ENCODE measurements at places on chromosomes 12 and 14.

DNA sequence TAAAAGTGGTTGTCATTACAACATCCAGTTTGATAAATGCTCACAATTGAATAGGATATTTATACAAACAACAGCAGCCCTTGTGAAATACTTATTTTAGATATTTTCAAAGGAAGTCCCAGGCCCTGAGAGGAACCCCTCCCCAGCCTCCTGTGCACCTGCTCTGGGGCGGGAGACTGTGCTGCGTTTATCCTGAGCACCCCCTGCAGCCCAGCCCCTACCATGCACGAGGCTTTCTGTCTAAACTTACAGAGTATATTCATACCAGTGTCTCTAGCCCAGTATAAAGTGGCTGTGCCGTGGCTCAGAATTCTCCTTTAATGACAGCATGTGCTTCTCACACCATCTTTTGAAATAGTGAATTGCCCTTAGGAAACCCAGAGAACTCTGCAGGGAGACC, 1084.3 kb downstream of the TMEM121 start:
- no peak for DNase-seq

- DNase-seq = no peak
Measured at GRCh38 chr14:78970677-78971076, 800.5 kb downstream of the NRXN3 start.

DNA sequence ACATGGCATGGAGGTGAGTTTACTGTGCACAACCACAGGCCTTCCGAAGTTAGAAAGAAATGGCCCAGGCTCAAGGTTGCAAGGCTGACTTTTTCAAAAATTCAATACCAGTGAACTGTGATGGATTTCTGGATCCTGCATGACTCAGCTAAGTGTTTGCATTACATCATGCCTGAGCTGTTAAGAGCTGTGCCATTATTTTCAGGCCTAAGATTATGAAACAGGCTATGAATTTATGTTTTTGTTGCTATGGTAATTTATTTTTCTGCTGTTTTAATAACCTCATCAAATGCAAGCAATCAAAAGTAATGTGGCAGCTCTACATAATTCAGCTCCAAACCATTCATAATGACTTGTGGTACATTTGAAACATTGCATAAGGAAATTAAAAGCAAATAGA, 457.7 kb upstream of the TMEM132C start:
- DNase-seq = no peak

GRCh38 chr12:29763301-29763683, 20.4 kb downstream of the TMTC1 start:
- DNase-seq = no peak

GRCh38 chr12:76124456-76124855, 40.0 kb upstream of the NAP1L1 start:
- no peak for DNase-seq

- DNase-seq = no peak
Measured at GRCh38 chr14:88380405-88380804, 5.1 kb upstream of the SPATA7 start.

GRCh38 chr12:2322554-2323120, 269.9 kb downstream of the CACNA1C start:
- DNase-seq = no peak

DNA sequence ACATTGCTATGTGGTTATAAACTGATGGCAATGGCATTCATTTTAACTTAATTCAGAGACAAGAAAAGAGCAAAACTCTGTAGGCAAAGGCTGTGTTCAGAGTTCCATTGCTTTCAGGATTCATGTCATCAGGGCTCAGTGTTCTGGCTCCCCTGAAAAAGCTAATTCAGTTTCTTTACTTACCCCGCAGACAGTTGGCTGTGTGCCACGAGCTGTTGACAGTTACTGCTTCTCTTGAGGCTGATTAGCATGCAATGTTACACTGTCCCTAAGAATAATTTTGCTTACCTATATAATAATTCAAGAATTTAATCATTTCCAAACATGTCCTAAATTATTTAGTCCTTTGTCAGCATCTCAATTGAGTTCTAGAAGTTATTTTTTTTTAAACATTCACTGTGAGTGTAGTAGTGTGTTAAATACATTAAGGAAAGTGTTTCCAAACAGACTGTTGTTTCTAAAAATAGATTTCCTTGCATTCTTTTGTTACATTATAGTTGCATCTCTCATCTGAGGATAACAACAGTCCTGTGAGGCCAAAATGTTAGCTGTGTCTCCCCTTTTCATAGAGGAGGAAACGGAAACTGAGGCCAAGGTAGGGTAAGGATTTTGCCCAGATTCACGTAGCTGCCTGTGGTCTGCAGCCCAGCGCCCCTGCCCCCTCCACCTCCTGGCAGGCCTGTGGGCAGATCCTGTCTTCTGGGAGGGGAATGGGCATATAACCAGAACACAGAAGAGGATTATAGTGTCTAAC, 98.6 kb downstream of the PELI2 start:
- DNase-seq = no peak

DNA sequence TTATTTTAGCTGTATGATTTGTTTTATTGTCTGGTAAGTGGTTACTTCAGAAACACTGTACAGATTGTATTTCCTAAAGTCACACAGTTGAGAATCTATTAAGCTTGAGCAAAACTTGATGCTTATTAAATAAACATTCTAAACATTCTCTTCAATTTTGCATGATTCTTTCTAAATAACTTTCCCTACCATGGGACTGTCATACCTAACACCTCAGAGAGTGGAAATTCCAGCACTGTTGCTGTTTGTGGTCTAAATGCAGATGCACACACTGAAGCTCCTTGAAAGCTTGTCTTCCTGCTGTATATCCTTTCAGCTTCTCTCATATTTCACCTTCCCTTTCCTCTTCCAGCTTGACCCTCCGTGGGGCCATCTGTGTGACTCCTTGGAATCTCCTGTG, 392.0 kb downstream of the LRIG3 start:
- no peak for DNase-seq

DNA sequence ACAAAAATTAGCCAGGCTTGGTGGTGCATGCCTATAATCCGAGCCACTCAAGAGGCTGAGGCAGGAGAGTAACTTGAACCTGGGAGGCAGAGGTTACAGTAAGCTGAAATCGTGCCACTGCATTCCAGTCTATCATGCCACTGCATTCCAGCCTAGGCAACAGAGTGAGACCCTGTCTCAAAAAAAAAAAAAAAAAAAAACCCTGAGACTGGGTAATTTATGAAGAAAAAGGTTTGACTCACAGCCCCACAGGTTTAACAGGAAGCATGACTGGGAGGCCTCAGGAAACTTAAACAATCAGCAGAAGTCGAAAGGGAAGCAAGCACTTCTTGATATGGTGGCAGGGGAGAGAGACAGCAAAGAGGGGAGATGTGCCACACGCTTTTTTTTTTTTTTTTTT, 123.2 kb downstream of the GXYLT1 start:
- DNase-seq = no peak

GRCh38 chr12:12965836-12966235, 13.9 kb upstream of the GPRC5D start:
- DNase-seq = no peak

GRCh38 chr12:3493859-3494176, 2.8 kb downstream of the PRMT8 start:
- DNase-seq = no peak

DNA sequence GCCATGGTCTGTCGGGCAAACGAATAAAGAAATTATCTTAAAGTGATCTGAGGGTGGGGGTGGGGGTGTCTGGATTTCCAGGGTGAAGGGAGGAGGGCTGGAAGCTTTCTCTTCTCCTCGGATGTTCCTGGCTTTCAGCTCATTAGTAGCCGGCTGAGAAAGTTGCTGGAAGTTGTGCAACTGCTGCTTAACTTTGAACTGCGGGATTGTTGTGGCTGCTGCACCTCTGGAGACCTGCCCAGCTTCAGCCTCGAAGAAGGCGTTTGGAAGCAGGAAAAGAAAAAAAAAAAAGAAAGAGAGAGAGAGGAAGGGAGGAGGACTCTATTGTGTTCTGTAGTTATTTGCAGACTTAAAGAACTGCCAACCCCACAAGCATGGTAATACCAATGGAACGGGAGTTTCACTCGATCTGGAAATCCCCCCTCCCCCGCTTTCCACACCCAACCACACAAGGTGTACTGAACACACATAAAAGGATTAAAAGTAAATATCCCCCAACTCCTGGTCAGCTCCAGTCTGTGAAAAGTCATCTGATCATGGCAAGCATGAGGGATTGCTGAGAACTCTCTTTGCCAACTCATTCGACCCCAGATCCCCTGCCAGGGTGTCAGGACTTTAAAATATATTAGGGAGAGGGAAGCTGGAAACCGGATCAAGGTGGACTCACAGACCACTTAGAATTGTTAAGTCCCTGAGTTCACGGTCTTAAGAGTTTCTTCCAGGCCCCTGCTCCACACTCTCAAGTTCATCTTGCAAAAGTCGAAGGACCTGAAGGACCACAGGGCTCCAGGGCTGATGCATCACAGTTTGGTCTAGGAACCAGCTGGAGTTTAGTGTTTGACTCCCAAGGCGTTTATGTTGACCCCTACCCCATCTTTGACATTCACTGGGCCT, at the start of gene RASSF9:
Gene RASSF9, minus strand, starts transcription at position 213 of the 894 bp plus-strand sequence. Its CDS starts 208 bp downstream, at position 5.
- no peak for DNase-seq

DNA sequence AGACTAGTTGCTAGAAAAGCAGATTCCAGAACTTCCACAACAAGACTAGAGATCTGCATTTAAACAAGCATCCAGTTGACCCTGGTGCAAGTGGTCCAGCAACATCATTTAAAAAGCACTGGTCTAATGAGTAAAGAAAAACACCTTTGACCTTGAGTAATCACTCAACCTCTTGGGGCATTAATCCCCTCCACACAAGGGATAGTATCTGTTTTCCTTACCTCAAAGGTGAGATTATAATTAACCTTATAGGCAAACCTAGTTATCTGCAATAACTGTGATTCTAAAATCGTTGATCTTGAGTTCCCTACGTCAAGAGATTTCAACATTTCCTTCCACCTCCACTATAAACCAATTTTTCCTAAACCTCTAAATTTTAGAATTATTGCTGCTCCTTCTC, 1.1 kb downstream of the KDM5A start:
- no peak for DNase-seq

- DNase-seq = no peak
Measured at GRCh38 chr14:68178282-68178681, 358.7 kb downstream of the RAD51B start.

- no peak for DNase-seq
Measured at GRCh38 chr14:79417961-79418360, 793.3 kb downstream of the DIO2 start.

DNA sequence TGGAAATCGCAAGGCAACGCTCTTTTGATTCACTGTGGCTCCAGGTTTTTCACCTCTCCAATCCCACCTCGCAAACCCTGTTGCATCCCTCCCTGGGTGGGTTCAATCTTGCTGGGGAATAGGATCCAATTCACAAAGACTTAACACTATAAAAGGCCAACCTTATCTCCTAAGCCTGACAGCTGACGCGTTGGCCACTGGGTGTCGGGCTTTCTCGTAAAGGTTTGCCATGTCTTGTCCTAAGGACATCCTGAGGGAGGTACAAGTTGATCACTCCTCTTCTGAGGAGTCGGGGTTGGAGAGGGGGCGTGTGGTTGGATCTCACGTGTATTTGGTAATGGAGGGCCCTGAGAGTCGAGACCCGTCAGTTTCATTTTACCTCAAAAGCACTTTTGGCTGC, 112.6 kb upstream of the FZD10 start:
- DNase-seq = no peak

- no peak for DNase-seq
Measured at GRCh38 chr12:59808317-59808910, 212.6 kb downstream of the SLC16A7 start.

DNA sequence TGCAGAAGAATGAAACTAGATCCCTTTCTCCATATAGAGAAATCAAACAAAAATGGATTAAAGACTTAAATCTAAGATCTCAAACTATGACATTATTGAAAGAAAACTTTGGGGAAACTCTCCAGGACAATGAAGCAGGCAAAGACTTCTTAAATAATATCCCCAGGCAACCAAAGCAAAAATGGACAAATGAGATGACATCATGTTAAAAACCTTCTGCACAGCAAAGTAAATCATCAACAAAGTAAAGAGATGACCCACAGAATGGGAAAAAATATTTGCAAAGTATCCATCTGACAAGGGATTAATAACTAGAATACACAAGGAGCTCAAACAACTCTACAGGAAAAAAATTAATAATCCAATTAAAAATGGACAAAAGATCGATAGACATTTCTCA, 101.0 kb downstream of the RALGAPA1 start:
- no peak for DNase-seq

- no peak for DNase-seq
Measured at GRCh38 chr14:76998910-76999309, 29.6 kb downstream of the IRF2BPL start.

Measured in vagina (tissue), 2 donors.